ENCODE measurements at places on chromosomes 11 and 22.

DNA sequence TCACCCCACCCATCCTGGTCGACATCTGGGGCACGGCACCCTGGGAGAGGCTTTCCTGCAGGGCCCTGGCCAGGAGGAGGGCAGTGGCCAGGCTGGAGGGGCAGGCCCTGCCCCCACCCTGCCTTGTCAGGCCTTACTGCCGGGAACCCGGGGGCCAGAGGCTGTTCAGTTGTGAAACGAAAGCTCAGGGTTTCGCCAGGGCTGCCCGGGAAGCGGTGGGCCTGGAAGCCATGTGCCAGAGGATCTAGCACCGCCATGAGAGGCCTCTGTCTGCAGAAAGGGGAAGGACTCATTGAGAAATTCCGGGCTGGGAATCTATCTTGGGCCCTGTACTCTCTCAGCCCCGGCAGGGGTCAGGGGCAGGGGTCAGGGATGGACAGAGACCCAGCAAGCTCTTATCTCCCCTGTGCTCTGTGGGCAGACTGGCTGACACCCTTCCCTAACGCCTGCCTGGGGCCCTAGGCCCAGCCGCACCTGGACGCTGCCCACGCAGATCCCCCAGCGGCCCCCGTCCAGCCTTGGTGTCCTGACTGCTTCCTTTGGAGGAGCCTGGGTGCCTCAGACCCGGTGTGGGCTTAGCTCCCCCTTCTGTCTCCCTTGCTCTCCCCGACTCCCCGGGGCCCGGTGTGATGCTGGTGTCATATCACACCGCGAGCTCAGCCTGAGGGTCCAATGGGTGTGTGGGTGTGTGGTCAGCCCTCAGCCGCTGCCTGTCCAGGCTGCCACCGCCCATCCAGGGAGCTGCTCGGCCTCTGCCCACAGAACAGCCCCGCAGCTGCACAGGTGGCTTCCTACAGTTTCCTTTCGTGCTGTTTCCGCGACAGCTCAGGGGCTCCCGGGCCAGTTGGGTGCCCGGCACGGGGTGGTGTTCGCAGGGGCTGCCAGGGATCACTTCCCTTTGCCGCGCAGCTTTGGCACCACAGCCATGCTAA, 6.5 kb downstream of the PIM3 start:
- DNase-seq = no peak

DNA sequence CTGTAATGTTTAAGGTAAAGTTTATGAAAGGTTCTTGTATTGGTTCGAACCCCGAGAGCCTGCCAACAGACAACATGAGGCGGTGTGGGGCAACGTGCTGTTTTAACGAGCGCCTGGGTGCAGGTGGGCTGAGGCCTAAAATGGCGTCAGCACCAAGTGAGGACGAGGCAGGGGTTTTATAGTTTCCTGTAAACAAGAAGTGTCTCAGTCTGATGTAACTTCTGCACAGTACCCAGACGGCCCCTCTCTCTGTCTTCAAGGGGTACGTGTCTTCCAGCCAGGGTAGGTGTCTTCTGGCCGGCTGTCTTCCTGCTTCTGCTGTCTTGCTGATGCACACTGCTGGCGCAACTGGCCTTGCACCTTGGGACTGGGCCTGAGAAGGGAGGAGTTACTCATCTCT, 2.7 kb downstream of the PPFIBP2 start:
- no peak for DNase-seq

DNA sequence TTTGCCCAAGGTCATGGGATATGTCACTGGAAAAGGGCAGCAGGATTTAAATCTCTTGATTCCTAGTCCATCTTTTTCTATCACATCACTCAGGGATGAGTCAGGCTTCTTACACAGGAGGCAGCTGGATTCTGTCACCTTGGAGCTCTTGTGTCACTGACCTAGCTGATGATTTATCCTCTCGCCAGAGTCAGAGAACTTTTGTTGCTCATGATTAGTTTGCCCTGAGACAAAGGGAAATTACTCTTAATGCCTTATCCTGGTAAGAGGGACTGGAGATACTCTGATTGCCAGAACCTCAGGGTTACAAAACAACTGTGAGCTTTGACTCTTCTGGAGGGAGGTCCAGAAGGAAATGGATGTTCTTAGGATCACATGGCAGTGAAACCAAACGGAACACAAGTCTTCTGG, 10.1 kb downstream of the COA4 start:
- no peak for DNase-seq

GRCh38 chr11:7632211-7632610, 41.1 kb downstream of the CYB5R2 start:
- no peak for DNase-seq

- no peak for DNase-seq
Observed at GRCh38 chr11:69969890-69970784, 108.0 kb upstream of the ANO1 start.

- no peak for DNase-seq
Observed at GRCh38 chr11:19200410-19201201, 1.2 kb downstream of the CSRP3 start.

- no peak for DNase-seq
Observed at GRCh38 chr22:19460036-19460435, 12.5 kb upstream of the C22orf39 start.

DNA sequence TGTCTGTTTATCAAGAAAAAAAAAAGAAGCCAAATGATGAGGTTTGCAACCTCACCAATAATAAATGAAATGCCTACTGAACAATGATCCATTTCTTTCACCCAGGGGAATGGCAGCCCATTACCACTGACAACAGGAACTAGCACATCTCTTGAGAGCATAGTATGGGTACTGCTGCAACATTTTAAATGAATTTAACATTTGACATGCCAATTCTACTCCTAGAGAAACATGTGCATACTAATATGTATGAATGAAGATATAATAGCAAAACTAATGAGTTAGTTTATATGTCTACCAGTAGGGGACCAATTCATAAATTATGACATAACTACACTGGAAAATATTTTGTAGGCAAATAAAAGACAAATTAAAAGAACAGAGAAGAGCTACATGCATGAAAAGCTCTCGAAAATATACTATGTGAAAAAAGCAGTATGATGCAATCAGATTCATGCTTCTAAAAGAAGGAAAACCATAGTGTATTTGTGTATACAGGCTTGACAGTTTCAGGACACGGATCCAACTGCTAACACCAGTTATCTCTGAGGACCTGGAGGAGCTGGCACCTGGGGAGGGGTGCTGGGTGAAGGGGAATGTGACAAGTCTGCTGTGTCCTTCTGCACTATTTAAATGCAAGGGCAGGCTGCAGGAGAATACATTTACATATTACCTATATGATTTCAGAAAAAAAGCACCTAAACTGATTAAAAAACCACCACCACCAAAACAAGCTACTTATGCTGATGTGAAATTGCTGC, 6.9 kb downstream of the SMCO4 start:
- DNase-seq = no peak

- DNase-seq = no peak
Observed at GRCh38 chr22:27554841-27555456, 246.6 kb downstream of the MN1 start.

GRCh38 chr22:43485502-43486089, 73.8 kb downstream of the MPPED1 start:
- DNase-seq = no peak

- no peak for DNase-seq
Observed at GRCh38 chr11:72162891-72163492, 27.5 kb downstream of the FOLR3 start.

- no peak for DNase-seq
Observed at GRCh38 chr22:24494528-24495364, at the start of gene UPB1. TSS of gene UPB1 (plus strand) at chr22:24495332. CDS start at chr22:24495404, 72 bp downstream.

DNA sequence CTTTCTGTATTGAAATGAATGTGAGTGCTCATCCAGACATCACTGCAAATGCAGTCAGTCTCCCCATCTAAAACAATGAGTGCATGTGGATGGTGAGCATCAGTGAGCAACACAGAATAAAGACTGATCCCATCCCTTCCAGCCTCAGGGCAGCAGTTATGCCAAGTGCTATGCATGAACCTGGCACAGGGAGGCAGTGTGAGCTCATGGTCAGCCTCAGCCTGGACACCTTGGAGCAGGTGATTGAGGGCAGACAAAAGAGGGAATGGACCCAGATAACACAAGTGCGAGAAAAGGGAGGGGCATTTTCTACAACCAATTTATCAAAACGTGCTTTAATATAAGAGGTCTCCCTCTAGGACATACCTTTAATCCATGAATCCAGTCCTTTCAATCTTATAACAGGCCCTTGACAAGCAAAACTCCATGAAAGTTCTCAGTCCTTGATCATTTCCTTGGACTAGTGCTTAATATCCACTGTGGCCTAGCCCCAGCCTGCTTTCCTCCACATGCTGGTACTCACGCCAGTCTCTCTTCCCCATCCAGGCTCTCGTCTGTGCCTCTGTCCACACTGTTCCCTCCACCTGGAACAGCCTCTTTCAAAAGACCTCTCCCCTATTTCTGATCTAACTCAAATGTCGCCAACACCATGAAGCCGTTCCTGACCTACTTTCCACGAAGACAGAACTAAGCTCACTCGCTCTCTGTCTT, 50.5 kb upstream of the LRRC55 start:
- no peak for DNase-seq

GRCh38 chr11:66933531-66933930, 24.7 kb downstream of the PC start:
- no peak for DNase-seq

DNA sequence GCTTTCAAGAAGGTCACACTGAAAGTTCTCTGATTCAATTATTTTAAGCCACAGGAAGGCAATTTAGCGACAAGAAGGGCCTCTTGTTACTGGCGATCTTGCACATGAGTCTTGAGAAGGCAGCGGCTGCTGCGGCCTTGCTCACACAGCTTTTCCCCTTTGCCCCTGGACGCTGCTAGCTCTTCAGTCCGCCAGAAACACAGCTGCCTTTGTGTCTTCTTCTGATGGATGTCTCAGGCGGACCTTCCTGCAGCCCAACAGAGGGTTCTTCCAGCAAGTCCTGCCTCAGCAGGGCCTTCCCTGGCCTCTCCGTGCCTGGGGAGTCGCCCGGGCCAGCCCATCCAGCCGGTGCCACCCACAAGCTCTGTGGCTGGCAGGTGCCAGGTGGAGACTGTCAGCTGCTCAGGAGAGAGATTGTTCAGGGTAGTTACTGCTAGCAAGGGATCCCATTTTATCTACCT, 59.4 kb downstream of the PKNOX2 start:
- no peak for DNase-seq

DNA sequence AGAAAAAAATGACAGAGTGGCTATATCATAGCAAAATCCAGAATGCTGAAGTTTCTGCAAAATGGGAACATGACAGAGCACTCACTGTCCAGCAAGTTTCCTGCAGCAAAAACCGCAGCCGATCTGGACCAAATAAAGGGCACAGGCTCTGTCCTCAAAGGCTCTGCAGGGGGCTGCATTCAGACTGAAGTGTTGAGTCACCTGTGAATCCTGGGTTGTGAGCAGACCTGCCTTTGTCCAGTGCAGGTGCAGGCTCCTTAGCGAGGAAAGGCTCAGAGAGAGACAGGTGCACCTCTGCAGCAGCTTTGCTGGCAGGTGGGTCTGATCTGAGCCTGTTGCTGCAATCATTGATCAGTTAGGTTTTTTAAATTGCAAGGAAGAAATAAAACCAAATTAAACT, 29.3 kb upstream of the NFAM1 start:
- no peak for DNase-seq

All from T-helper 17 cell (primary cell).